H1 (cell line): ENCODE measurements at places on chromosomes 7 and 10.

DNA sequence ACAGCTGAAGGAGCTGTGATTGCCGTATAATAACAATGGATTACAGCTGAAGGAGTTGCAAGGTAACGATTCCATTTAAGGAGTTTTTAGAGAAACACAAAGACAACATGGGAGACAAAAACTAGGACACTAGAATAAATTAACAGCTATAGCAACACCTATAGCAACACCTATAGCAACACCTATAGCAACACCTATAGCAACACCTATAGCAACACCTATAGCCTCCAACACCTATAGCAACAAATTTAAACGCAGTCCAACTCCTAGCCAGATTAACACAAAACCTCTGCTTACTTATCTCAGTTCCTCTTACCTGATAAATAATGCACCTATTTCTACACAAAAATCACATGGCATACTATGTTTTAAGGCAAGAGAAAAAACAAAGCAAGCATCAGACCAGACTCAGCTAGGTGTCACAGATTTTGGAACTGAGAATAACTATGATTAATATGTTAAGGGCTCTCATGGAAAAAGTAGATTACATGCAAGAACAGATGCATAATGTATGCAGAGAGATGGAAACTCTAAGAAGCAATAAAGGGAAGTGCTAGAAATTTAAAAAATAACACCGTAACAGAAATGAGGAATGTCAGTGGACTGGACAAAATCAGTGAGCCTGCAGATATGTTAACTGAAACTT, 55.7 kb upstream of the SRPK2 start:
- DNase-seq, result no peak

GRCh38 chr10:94065362-94065761, 71.6 kb downstream of the PLCE1 start:
- no peak for DNase-seq

GRCh38 chr10:18202680-18203460, 62.6 kb downstream of the CACNB2 start:
- no peak for DNase-seq

DNA sequence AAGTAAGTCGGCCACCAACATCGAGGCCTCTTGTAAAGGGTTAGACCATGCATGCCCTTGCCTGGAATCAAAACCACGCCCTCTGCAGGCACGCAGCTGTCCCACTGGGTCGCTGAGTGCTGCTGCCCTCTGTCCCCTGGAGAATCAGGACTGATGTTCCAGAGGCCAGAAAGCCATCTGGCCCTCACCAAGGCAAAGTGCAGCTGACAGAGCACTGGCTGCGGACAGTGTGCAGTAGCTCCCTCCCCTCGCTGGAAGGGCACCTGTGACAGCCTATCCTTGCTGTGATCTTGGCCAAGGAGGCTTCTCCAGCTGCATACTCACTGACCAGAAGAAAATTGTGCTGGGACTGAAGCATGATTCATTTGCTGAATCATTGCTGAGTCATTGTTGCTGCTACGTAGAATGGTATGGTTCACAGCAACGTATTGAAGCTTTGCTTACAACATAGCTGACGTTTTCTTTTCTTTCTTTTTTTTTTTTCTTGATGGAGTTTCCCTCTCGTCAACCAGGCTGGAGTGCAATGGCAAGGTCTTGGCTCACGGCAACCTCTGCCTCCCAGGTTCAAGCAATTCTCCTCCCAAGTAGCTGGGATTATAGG, 30.4 kb downstream of the DDC start:
- DNase-seq, result no peak

GRCh38 chr7:77181015-77181595, 18.5 kb downstream of the FGL2 start:
- DNase-seq, result no peak

DNA sequence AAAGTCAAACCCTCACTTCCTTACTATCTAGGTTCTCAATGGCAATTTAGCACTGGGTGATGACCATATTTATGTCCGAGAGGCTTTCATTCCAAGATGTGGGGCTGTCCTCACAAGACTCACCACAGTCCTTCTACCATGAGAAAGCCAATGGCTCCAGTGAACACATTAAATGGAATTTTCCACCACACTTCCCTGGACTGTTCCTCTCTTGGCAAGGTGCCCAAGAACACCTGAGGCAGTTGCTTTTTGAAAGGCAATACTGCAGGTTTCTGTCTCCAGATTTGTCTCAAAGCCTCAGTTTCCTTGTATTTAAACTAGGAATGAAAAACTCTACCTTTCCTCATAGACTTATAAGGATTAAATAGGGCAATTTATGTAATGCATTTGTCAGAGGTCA, 24.2 kb downstream of the AFAP1L2 start:
- DNase-seq, result no peak

GRCh38 chr10:77696584-77696983, 59.0 kb upstream of the KCNMA1 start:
- no peak for DNase-seq

- no peak for DNase-seq
These were observed 3.9 kb upstream of the MLLT10 start for GRCh38 chr10:21530168-21530567.
